ENCODE measurements at places on chromosomes 2 and 18.

DNA sequence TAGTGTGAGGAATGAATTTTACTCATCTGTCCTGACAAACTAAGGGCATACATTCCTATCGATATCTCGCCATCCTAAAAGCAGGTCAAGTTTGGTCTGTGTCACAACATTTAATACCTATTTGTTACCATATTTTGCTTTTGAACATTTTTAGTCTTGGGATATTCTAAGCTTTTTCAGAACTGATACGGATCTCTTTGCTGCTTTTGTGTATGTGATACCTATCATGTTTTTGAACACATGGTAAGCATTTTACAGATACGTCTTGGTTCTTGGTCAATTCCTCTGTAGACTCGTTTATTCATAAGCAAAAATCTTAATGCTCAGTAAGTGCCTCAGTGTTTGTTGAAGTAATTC is 592 bp downstream of the ZNF397 start:
- peaks cover 17% of the 10 kb centered on the region for H3K4me1 ChIP-seq
- no peaks in the 10 kb centered on the region for H3K27me3 ChIP-seq

- DNase-seq, result no peak
- peaks cover 8% of the 10 kb centered on the region for H3K4me1 ChIP-seq
- peak overlapping the region; percentile 33 for H3K27ac ChIP-seq
- no peaks in the 10 kb centered on the region for H3K36me3 ChIP-seq
- H3K27me3 ChIP-seq, result no peaks in the 10 kb centered on the region
These were observed 24.4 kb upstream of the AAK1 start for GRCh38 chr2:69667805-69668382.

- H3K4me1 ChIP-seq, result no peaks in the 10 kb centered on the region
- H3K27ac ChIP-seq, result no peak overlapping the region
- no peak for DNase-seq
- no peaks in the 10 kb centered on the region for H3K36me3 ChIP-seq
- H3K27me3 ChIP-seq, result no peaks in the 10 kb centered on the region
- H3K4me3 ChIP-seq, result no peak overlapping the region
These were observed 591.9 kb downstream of the TMEM182 start for GRCh38 chr2:103353774-103354173.

- no peak within 1 kb of the TSS for H3K4me3 ChIP-seq
- H3K27me3 ChIP-seq, result peaks cover 12% of the 10 kb centered on the region
- no peaks in the 10 kb centered on the region for H3K4me1 ChIP-seq
- no peaks in the 10 kb centered on the region for H3K36me3 ChIP-seq
These were observed at the start of gene SCG2 for GRCh38 chr2:223601932-223602666. SCG2 (minus strand) TSS chr2:223602361; CDS start chr2:223599282, 3,079 bp downstream.

GRCh38 chr2:37414470-37414949 is 70.1 kb downstream of the QPCT start:
- H3K27me3 ChIP-seq, result peaks cover 18% of the 10 kb centered on the region
- no peaks in the 10 kb centered on the region for H3K4me1 ChIP-seq
- no peaks in the 10 kb centered on the region for H3K36me3 ChIP-seq
- peak; percentile 13 for DNase-seq
- no peak overlapping the region for H3K4me3 ChIP-seq

All from effector memory CD8-positive, alpha-beta T cell (primary cell).